ENCODE measurements at places on chromosomes 13 and 19.

DNA sequence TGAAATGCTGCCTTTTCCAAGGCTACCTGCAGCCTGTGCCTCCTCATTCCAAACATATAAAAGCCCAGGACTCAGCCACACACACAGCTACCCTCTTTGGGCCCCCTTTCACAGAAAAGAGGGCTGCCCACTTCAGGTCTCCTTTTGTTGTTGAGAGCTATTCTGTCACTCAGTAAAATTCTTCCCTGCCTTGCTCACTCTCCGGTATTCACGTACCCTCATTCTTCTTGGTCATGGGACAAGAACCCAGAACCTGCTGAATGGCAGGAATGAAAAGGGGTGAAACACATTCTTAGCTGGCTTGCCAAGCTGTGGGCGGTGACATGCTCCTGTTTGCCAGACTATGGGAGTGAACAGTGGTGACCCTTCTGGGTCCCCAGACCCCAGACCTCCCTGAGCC is 338.0 kb upstream of the ATXN8OS start:
- DNase-seq: no peak

GRCh38 chr13:20671789-20672188 is 31.7 kb upstream of the IL17D start:
- DNase-seq: no peak

DNA sequence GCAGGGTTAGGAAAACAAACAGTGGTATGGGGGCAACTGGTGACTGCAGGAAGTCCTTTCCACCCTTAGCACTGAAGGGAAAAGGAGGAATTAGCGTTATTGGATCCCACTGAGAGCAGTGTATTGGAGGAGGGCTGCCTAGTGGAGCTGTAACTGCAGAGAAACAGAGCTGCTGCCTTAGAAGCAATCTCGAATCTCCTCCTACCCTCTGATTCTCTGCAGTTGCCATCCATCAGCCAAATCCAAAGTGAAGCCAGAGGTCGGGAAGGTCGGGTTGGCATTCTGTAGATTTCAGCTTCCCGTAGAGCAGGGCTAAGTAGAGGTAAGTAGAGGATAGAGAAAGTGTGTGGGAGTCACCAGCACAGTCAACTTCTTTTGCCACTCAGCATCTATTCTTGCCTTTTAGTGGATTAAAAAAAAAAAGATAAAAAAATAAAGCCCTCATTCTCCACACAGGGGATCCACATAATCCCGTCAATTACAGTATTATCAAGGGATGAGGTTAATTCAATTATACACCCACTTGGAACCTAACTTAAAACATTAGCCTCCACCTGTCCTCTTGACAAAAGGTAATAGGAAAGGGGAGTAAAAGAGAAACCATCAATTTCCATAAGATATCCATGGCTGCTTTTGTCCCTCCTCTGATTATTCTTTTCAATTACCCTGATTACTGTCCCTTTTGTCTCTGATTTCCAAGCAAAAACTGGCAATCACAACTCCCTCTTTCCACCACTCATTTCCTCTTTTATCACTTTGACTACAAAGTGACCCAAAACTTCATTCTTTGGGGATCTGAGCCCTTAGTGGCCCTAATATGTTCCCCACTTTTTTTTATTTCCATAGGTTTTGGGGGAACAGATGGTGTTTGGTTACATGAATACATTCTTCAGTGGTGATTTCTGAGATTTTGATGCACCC is 234.7 kb downstream of the RBM26 start:
- DNase-seq: no peak

DNA sequence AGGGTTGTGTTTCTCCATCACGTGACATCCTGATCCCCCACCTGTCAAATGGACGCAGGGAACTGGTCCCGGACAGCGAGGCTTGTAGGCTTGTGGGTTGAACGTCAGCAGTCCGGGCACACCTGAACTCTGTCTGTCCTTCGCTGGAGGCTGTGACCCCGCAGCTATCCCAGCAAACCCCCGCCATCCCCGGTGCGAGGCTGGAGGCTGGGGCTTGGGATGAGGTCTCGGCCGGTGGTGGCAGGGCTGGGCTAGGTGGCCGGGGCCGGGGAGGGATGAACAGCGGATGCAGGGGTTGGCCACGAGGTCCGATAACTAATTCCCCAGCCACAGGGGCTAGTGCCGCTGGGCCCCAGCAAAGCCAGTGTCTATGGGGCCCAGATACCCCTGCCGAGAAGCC is 8.8 kb downstream of the LSM7 start:
- no peak for DNase-seq

- DNase-seq: no peak
Measured at GRCh38 chr19:11872624-11873023, 15.0 kb upstream of the ZNF69 start.

- DNase-seq: no peak
Measured at GRCh38 chr13:104460554-104460953, 1394.3 kb upstream of the SLC10A2 start.

DNA sequence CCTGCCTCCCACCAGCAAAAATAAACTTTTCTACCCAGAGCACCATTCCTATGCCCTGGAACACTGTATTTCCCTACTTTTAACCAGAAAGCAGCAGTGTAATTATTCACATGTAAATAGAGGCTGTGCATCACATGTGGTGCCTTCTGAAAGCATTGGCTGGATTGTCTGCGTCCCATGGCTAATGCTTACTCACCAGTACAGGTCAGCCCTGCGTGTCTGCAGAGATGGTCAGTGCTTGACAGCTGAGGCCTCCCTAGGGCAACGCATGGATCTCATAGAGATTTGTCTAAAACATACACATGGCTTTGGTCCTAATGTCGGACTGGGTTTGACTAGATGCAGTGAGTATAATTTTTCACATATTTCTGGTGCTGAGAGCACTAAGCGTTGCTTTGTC is 64.2 kb downstream of the DPY19L3 start:
- no peak for DNase-seq

- DNase-seq: no peak
Measured at GRCh38 chr13:69721631-69722030, 386.0 kb upstream of the ATXN8OS start.

- DNase-seq: no peak
Measured at GRCh38 chr13:37453246-37453645, 145.3 kb downstream of the POSTN start.

- no peak for DNase-seq
Measured at GRCh38 chr13:45604892-45605291, 10.6 kb downstream of the ERICH6B start.

DNA sequence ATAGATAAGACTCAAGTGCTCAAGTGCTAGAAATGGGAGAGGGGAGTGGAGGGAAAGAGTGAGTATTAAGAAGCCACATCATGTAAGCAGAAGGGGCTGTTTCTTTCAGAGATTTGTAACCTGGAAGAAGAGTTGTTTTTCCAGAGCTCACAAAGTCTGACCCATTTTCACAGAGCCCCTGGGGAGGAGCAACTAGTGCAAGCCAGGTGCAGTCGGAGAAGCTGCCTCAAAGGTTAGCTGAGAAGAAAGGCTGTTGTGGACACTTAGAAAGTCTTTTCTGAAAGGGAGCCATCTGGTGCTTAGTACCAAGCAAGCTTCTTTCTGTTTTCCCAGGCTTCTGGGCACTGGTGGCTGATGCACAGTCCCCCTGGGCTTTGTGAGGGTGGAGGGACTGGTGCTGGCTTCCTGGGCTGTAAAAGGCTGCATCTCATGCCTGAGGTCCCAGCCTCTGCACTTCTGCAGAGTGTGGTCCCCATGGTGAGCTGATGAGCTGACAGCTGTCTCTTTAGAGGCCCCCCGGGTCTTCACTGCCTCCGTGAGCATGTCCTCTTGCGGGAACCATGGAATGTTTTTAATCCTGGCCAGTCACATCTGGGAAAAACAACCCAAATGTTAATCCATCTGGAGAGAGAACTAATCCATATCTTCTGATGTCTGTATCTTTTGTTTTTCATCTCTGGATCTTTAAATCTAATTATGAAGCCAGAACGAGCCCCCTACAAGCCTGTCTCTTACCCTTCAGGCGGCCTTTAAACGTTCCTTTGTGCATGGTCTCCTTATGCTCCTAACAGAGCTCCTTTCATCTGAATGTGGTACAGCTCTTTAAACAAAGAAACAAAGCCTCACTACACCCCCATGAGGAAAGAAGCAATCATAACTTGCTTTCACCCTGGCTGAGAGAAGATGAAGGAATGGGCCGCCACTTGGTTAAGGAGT is 40.2 kb downstream of the OLFM4 start:
- no peak for DNase-seq

GRCh38 chr13:42380420-42381164 is 108.6 kb downstream of the AKAP11 start:
- DNase-seq: no peak

DNA sequence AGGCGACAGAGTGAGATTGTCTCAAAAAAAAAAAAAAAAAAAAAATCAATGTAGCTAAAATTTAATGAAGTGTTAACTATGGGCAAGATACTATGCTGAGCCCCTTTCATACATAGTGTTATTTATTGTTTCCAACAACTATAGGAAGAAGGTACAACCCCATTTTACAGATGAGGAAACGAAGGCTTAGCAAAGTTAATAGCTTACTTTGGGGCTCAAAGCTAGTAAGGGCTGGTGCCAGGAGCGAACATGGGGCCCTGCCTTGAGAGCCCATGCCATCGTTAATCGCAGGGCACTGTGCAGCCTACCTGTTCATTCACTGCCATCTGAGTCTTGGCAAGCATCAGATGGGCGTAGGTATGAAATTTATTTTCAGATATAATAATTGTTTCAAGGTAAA is 1.9 kb upstream of the FRY start:
- no peak for DNase-seq

GRCh38 chr19:12095111-12095790 is 30.7 kb downstream of the ZNF844 start:
- DNase-seq: no peak

DNA sequence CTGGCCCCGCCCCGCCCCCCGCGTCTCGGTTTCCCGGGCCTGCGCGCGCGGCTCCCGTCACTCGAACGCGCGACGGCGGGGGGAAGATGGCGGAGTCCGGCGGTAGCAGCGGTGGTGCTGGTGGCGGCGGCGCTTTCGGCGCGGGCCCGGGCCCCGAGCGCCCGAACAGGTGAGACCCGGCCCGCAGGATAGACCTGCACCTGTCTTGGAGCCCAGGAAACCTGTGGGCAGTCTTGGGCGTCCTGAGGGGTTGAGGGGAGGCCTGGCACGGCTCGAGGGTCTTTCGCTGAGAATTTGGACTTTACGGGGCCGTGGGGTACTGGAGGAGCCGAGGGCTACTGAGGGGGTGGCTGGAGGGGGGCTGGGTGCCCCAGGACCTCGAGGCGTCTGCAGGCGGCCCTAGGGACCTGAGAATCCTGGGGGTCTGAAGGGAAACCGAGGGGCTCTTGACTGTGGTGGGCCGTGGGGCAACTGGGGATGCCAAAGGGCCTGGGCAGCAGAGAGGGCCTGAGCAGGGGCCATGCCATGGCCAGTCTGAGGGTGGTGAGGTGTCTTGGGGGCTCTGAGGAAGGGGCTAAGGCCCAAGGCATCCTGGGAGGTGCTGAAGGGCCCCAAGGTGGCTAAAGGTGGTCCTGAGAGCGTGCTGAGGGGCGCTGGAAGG is at the start of gene KLHL26:
Gene KLHL26, plus strand, starts transcription at position 60 of the 661 bp plus-strand sequence. Its CDS starts 27 bp downstream, at position 87.
- no peak for DNase-seq
